ENCODE measurements at places on chromosomes 5 and 9.

- DNase-seq: no peak
Observed at GRCh38 chr9:124322618-124323432, 65.1 kb downstream of the NEK6 start.

GRCh38 chr5:88826646-88827585 lies 56.1 kb downstream of the MEF2C start:
- DNase-seq: no peak

DNA sequence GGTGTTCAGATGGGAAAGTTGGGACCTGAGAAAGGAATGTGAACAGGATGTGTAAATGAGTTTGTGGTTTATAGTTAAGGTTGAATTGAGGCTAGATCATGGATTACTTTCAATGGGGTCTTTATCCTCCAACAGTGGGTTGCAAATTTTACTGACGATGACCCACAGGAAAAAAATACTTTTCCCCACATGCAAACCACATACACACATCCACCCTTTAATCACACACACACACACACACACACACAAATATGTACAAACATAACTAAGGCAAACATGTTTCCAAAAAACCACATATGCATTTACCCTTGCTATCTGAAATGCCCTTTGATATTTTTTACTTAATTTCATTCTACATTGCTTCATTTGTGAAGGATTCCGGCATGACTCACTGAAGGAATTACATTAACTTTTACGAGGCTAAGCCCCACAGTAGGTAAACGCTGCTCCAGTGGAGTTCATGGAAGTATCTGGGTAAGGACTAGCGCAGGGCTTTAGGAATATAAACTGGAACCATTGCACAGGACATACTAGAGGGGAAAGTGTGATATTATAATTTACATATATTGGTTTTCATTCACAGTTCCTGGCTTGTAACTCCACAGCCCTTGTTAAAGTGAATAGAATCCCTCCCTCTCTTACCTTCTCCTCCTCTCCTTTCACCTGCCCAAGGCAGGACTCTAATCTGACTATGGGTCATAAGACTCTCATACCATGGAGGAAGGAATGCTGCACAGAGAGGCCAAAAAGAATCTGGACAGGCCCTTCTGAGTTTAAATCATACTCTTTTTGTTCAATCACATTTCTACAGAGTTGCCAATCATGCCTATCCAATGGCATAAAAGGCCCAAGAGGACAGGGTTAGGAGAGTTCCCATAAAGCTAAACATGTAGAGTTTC lies 8.5 kb upstream of the SPEF2 start:
- no peak for DNase-seq

GRCh38 chr5:79256563-79256962 lies 20.6 kb downstream of the JMY start:
- DNase-seq: no peak

DNA sequence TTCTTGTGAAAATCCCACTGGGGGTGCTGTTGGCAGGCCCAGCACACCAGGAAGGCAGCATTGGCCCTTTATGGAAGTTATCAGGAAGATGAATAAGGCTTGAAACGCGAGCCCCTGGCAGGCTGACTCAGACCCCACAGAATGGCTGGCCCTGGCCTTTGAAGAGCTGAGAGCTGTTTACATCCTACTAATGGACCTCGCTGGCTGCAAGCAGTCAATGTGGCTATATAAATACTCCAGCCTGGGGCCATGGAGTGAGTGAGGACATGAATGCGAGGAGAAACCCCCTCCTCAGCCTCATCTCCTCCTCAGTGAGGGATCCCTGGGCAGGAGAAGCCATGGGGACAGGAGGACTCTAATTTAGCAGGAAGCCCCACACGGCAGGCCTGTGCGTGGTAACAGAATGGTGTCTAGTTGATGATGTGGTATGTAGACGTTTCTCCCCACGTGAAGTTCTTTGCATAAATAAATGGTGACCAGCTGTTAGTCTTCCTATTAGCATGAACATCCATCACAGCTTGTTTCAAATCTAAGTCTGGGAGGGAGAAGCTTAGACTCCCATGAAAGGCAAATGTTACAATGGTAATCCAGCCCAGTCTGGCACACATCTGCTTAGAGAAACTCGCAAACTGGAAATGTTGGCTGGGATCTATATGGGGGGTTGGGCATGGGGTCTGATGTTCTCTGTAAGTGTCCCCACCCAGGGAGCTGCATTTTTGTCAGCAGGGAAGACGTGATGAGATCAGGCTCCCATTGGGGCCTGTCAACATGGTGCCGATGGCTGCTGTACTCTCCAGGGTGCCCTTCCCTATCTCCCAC lies 175.1 kb upstream of the PITX1 start:
- DNase-seq: no peak

DNA sequence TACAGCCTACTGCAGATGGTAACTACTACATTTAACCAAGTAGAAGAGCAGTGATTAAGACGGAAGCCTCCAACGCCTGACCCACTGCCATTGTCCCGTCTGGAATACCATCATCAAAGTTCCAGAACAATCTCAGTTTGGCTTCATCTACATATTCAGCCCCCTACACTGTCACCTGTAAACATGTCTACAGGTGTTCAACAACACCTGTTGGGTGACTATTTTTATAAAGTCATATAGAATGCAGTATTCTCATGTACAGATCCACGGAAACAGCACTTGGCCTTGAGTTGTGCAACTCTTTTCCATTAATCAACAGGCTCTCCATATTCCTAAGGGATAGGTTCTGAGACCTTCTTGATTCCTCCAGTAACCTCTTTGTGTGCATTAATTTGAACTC lies 53.3 kb upstream of the AGXT2 start:
- DNase-seq: no peak

- DNase-seq: no peak
Observed at GRCh38 chr9:18857334-18857733, 175.7 kb downstream of the SAXO1 start.

DNA sequence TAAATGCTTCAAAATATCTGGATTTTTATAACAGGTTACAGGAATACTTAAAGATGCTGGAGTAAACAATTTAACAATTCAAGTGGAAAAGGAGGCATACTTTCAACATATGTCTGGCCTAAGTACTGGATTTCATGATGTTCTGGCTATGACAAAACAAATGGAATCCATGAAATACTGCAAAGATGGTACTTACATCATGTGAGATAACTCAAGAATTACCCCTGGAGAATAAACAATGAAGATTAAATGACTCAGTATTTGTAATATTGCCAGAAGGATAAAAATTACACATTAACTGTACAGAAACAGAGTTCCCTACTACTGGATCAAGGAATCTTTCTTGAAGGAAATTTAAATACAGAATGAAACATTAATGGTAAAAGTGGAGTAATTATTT lies 35.6 kb downstream of the SLC30A5 start:
- DNase-seq: no peak

Measured in stimulated activated CD8-positive, alpha-beta memory T cell treated with anti-CD3 and anti-CD28 coated beads, Interleukin-4, amount 100 ng/mL, for 24 hours (primary cell).